ENCODE measurements at places on chromosomes 5 and 9.

DNA sequence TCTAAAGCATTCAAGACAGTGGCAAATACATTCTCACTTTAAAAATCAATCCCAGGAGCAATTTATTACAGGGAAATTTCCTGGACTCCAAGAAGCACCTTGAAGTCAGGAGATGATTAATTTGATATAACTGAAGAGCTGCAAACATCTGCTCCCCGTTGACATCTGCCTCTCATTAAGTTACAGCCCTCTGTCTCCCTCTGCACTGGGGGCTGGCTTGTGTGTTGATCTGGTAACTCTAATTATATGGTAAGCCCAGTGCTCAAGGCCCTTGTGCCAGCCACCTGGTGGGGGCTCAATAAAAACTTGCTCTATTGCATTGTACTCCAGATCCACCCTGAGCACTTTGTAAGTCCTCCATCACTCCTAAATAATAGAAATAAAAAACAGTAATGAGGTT lies 131.1 kb upstream of the ZNF462 start:
- no peak for DNase-seq

DNA sequence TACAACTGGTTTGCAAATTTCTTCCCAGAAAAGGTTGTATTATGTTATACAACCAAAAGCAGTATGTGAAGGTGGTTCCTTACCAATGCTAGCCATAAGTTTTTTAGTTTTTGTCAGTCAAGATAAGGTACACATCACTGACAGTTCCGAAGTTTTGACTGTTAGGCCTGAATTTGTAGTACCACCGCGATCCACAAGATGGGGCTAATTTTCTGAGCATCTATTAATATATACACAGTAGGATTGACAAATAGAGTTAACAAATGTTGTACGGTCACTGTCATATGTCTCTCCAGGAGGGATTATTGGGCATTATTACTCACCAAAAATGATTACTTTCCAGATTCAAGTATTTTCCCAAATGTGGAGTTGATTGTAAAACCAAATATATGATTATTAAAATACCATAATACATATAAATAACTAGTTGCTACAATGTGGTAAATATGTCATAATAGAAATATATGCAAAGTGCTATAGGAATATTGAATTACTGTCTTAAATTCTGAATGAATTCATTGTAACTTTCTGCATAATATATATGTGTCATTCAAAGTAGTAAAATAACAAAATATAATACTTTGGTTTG lies 28.4 kb upstream of the LRRC19 start:
- no peak for DNase-seq

DNA sequence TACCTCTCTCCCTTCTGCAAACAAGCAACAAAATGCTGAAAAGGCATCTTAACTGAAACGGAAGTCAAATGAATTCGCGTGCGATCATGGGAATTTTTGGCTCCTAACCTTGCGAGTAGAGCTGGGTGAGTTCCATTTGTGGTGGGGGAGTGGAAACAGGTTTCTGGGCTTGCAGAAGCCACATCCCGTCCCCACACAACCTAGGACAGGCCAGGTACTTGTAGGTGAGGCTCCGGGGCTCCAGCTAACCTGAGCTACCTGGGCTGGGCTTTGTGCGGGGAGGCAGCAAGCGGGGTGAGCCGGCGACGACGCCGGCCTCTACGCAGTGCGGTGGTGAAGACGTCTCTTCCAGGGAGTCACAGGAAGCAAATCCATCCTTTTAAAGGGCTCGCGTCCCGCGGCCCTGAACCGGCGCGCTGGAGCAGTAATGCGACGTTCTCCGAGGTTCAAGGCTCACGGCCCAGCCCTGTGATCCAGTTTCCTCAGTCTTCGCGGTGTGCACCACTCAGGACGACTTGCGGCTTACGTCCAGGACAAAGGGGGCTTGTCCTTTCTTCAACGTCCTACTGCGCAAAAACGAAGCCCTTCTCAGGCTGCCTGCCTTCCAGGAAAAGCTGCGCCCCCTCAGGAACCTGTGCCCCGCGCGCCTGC lies 567 bp upstream of the SPIN1 start:
- DNase-seq = peak; percentile 21

GRCh38 chr5:135600971-135601381 lies 22.2 kb upstream of the CXCL14 start:
- no peak for DNase-seq

DNA sequence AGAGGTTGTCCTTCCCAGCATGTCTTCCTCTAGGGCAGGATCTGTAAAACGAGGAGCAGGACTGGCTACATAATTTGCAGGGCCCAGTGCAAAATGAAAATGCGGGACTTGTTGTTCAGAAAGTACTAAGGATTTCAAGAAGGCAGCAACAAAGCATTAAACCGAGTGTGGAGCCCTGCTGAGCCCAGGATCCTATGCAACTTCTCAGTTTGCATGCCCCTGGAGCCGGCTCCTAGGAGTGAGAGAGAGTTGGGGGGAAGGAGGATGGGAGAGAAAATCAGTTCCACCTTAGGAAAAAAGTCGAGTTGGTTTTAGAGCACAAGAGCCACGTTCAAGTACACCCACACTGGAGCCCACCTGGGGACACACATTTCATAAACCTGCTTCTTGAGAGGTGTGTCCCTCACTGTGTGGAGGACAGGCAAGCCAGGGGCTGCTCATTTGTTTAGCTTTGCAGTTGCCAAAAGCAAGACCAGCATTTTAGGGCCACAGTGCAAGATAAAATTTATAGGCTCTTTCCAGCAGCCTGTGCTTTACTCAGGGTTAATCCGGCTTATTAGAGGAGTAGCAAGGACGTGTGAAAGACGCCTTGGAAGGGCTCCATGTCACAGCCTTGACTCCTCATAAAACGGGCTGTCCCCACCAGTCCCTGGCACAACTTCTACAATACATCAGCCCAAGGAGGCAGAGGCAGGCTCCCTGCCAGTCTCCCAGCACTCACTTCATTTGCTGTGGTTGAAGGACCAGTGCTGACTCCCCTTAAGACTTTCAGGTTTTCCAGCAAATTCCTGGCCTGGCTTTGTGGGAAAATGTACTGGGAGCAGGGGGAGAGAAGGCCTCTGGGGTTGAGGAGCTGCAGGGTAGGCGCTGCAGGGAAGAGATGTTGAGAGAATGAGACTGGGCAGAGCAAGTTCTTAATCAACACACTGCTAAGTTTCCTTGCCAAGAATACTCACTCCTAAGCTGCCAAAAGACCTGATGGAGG lies 159.7 kb upstream of the SEMA6A start:
- DNase-seq = no peak

- DNase-seq = no peak
These were observed 215.8 kb downstream of the FRMD3 start for GRCh38 chr9:83322438-83322837.

DNA sequence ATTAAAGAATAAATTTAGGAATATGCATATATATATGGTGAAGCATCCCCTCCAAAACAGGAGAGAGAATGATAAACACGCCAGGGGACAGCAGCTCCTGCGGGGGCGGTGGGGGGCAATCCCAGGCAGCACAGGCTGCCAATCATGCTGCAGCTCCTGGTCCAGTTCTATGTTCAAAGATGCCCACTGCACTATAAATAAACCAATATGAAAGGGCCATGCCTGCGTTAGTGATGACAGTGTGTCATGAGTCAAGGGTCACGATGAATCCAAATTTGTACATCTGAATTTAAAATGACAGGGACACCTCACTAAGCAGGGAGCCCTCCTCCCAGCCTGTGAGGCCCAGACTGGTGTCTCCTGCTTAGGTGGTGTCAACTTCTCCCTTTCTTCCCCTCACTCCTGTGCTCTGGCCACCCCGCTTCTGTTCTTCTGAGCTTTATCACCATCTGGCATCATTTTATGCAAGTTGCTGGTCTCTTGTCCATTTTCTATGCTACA lies 153.9 kb downstream of the MED27 start:
- no peak for DNase-seq

GRCh38 chr9:95317119-95317892 lies at the start of gene FANCC:
Gene FANCC (minus strand): TSS chr9:95317709. CDS start chr9:95249291, 68,418 bp downstream.
- peak; percentile 76 for DNase-seq

DNA sequence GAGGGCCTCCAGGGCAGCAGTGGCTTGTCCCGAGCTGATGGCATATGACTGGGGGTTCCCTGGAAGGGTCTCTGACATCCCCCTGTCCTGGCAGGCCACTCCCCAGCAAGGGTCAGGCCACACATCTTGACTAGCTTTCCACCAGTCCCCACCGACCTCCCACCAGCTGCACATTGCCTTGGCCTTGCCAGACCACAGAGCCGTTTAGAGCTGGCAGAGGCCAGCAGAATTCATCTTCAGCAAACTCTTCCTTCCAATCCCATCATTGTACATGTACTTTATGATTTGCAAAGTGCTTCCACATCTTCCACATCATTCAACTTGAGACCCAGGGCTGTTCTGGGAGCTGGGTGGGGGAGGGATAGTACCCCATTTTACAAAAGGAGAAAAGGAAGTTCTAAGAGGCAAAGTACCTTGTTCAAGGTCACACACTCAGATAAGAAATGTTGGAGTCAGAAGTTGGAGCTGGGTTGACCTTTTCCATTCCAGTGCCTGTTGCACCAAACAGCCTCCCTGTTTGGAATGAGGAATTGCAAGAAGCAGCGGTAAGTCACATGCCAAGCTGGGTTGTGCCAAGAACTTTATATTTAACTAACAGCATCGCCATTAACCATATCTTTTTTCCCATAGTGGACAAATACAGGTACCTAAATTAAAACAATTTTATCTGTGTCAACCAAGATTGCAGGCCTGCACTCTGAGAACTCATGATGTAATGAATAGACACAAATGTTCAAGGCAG lies 25.8 kb upstream of the COL15A1 start:
- DNase-seq = no peak

- no peak for DNase-seq
These were observed 11.4 kb downstream of the BASP1 start for GRCh38 chr5:17228821-17229291.

DNA sequence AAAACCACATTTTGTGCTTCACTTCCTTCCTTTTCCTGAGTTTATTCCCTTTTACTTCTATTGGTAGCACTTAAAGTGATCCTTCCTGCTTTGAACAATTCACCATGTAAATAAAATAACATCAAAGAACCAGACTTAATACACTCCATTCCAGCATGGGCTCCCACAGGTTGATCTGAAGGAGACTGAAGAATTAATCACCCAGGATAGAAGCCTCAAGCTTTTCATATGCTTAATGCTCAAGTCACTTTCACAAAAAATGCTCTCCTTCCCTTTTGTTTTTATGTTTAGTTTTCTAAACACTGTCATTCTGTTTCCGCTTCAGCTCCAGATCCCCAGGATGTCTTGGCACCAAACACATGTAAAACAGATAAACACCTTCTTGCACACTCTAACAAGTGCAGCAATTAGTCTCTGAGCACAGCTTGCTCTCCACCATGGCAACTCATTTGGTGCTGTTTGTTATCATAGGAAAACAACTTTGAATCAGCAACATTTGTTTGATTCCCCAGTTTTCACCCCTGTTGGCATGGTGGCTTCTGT lies 37.0 kb downstream of the DMRTA1 start:
- DNase-seq = no peak

- no peak for DNase-seq
These were observed 87.9 kb downstream of the KCNT1 start for GRCh38 chr9:135789838-135790291.

DNA sequence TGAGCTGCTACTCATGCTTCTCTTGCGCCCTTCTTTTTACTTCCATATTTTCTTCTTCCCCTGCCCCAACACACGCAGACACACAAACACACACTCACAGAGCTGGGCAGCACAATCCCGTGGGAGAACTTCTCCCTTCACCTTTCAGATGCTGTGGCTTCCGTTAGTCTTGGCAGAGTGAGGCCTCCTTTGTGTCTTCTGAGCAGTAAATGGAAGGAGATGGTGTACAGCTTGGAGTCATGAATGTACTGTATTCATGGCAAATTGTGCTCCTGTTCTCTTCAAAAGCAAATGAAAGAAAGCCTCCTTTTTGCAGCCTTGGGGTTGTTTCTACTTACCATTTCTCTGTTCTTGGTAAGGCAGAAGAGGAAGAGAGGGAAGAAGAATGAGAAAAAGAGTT lies 456.6 kb upstream of the TLE4 start:
- DNase-seq = no peak

DNA sequence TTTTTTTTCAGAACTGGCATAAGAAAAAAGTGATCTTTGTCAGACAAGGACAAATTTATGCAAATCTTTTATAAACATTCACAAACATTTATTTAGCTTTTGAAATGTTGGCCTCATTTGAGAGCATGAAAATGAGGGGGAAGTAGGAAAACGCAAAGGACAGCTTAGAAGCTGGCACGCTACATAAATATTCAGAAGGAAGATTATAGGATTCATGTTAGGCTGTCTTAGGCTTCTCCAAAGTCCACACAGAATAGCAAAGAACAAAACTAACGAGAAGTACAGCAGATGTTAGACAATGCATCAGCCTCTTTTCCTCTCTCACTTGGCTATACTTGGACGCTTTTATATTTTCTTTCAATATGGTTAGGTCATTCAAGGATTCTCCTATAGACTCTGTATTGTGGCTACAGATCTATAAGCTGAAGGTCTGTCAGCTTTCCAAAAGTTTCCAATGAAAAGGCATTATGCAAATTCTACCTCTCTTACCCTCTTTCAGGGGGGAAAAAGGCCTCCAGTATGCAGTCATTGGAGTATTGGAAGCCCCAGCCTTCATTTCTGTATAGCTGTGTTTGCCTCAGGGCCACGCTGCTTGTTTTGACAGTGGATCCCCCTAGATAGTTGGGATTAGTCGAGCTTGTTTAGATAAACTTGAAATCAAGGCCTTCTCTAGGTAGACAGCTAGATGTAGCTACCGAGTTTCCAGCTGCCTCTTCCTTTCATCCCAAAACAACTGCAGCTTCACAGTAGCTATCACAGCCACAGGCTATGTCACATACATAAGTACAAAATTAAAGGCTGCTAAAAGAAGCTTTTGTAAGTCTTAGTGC lies 153.0 kb downstream of the DENND1A start:
- no peak for DNase-seq

DNA sequence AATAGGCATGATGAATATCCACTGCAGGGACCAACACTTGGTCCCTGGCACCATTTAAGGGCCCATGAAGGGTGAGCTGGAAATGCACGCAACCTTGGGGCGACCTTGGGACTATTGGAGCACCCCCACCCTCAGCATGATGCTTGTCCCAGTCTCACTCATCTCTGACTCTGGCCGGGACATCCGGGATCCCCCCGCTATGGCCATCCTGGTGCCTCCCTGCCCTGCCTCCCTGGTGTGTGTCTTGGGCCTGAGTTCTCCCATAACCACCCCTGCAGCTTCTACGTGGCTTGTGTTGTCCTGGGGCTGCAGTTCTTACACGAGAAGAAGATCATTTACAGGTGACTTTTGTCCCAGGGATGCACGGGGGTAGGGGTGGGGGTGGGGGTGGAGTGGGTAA lies 5.9 kb downstream of the ZDHHC12 start:
- no peak for DNase-seq

GRCh38 chr9:109558718-109559151 lies 60.6 kb upstream of the PTPN3 start:
- no peak for DNase-seq

DNA sequence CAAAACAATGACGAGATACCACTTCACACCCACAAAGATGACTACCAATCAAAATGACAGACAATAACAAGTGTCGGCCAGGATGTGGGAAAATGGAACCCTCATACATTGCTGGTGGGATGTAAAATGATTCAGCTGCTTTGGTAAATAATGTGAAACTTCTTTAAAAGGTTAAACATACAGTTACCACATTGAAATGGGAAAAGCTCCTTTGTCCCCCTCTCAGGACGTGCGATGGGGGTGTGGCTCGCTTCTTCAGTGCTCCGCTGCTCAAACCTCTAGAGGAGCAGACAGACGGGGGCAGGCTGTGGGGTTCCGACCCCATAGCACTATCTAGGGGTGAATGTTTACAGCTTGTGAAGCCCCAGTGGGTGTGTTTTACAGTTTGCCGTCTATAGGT lies 8.0 kb upstream of the PLPP6 start:
- no peak for DNase-seq
